ENCODE measurements at places on chromosomes 16 and 17.

- no peak for DNase-seq
Measured at GRCh38 chr16:52114379-52114778, 432.6 kb downstream of the TOX3 start.

- no peak for DNase-seq
Measured at GRCh38 chr16:88415713-88416323, 33.1 kb downstream of the ZNF469 start.

GRCh38 chr17:44556832-44557606 is at the start of gene FZD2:
Gene FZD2 (plus strand): TSS chr17:44557484. CDS start chr17:44557689, 205 bp downstream.
- DNase-seq = peak; percentile 73

- no peak for DNase-seq
Measured at GRCh38 chr17:81194225-81194760, 28.3 kb upstream of the AATK start.

DNA sequence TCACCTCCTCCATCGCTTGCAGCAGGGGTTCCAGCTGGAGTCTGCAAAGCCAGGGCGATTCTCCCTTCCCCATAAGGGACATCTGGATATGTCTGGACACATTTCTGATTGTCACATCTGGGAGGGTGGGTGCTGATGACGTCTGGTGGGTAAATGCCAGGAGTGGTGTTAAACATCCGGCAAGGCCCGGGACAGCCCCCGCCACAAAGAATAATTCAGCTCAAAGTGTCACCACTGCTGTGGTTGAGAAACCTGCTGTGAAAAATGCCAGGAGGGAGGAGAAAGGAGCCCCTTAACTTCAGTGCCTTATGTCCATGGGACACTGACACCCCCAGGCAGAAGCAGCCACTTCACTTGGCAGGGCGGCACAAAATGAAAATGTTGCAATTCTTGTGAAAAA is 179.4 kb upstream of the SDK2 start:
- no peak for DNase-seq

GRCh38 chr16:81650982-81651562 is 128.0 kb upstream of the PLCG2 start:
- DNase-seq = peak; percentile 50

- DNase-seq = no peak
Measured at GRCh38 chr17:9074131-9074530, 52.8 kb downstream of the NTN1 start.

Measured in stomach (tissue), 19 donors.